ENCODE measurements at places on chromosomes 2 and 18. TPM values are rescaled to one million over a fixed set of nuclear protein-coding genes. Genes with fewer than 3 reads are reported as not detected.

- no peak for DNase-seq
Observed at GRCh38 chr2:233814056-233814835, 36.1 kb downstream of the MROH2A start.

Gene IL18RAP
- total RNA-seq: 6.8 TPM

- no peak for DNase-seq
Observed at GRCh38 chr2:219078951-219079350, 18.2 kb upstream of the IHH start.

DNA sequence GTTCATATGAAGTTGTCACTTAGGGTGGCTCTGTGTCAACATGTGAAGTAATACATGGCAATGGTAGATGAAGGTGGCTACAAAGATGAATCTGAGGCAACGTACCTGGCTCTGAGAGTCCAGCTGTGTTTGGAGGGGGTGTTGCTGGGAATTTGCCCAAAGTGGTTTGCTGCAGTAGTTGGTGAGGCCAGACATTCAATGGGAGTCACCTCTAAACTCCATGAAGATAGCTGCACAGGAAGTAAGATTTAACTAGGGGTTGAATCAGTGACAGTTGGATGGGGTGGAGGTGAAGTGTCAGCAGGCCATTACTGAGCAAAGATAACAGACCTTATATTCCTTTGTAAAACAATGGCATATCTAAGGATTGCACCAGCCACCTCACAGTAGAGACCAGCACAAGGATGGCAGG, 71.8 kb downstream of the NUP35 start:
- no peak for DNase-seq

Gene IL1RL2
- not detected for total RNA-seq

DNA sequence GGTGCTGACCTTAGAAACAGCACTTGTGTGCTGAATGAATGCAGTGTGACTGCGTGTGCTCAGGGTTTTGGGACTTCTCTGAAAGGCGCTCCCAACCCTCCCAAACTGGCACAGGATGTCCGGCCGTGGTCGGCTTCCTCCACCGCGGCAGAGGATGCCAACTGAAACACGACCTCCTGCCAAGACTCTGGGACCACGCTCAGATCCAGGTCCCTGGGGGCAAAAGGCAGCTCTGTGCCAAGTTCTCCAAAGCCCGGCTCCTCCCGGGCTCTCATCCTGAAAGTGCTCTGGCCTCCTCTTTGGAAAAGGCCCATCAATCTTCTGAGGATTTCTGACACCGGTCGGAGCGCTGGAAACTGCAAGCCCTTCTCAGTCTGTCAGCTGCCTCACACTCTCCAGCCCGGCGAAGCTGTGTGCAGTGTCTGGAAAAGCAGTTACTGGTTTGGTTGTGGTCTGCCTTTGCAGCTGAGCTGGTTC, 32.3 kb upstream of the ZBTB7C start:
- DNase-seq: no peak

- DNase-seq: no peak
Observed at GRCh38 chr2:26540306-26540705, 62.4 kb upstream of the OTOF start.

DNA sequence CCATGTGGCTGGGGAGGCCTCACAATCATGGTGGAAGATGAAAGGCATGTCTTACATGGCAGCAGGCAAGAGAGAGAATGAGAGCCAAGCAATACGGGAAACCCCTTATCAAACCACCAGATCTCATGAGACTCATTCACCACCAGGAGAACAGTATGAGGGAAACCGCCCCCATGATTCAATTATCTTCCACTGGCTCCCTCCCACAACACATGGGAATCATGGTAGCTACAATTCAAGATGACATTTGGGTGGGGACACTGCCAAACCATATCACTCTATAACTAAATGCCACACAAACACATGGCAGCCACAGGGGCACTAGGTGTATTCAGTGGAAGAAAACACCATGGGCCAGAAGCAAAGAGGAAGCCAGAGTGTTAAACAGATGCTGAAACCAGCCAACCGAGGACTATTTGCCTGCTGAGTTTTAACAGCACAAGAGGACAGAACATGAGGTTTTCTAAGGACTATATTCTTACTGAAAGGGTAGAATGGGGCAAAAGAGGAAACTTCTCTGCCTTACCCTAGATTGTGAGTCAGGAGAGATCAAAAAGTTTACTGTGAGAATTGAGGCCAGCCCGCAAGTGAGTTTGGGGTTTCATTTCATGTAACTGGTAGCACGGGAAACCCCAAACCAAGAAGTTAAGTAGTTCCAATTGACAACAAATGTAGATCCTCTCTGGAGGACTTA, 49.2 kb downstream of the SIGLEC15 start:
- peak; percentile 38 for DNase-seq

DNA sequence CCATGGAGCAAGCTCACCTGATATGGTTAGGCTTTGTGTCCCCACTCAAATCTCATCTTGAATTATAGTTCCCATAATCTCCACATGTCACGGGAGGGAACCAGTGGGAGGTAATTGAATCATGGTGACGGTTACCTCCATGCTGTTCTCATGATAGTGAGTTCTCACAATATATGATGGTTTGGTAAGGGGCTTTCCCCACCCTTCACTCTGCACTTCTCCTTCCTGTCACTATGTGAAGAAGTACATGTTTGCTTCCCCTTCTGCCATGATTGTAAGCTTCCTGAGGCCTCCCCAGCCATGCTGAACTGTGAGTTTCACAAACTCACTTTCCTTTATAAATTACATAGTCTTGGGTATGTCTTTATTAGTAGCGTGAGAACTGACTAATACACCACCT, 435.7 kb upstream of the ID2 start:
- no peak for DNase-seq

DNA sequence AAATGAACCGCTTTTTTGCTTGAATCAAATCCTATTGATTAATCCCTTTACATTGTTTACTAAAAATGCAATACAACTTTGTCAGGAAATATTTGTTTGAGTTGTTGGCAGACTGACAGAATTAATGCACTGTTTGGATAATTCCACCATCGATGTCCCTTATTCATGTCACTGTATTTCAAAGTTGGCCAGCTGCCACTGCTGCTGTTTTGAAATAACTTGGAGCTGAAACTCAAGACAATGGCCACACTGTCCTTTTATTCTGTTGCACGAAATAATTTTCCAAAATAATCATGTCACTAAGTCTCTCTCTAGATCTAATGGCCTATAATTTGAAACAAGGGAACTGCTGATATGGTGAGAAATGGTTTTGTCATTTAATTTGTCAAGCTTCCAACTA, 55.2 kb upstream of the PAX3 start:
- DNase-seq: no peak

- no peak for DNase-seq
Observed at GRCh38 chr2:186379052-186379451, 107.0 kb upstream of the ZC3H15 start.

DNA sequence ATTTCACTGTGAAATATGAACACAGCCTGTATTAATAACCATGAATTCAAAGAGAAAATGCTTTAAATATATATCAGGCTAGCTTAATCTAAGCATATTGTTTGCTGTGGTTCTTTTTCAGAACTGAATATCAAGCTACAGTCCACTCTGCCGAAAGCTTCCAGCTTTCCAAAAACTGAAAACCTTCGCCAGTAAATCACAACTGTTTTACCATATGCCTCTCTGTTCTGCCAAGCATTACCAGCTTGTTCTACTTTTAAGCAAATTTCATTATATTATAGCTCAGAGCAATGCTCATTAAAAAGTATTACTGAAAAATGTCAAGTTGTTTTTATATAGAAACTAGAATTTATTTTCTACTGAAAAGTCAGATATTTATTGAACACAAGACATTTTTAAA, 277.4 kb downstream of the NRXN1 start:
- DNase-seq: no peak

GRCh38 chr2:206918263-206918662, 21.1 kb upstream of the CPO start:
- no peak for DNase-seq

Gene ANKRD39
- 39.2 TPM for total RNA-seq

GRCh38 chr2:215218587-215219577, 80.5 kb upstream of the ABCA12 start:
- no peak for DNase-seq

Gene C2orf78
- total RNA-seq: not detected
